ENCODE measurements at places on chromosomes 4 and X. TPM values are rescaled to one million over a fixed set of nuclear protein-coding genes. Genes with fewer than 3 reads are reported as not detected.

The IL2RG gene
- not detected for total RNA-seq

The HAUS7 gene
- total RNA-seq = 32.9 TPM

The MAGEB5 gene
- not detected for total RNA-seq

The HERC5 gene
- 3.1 TPM for total RNA-seq

The CCNA2 gene
- 4.2 TPM for total RNA-seq

The NUDT6 gene
- 21.1 TPM for total RNA-seq

The SLC9A7 gene
- 26.1 TPM for total RNA-seq

The ARHGAP24 gene
- 17.2 TPM for total RNA-seq

The MAGED4B gene
- total RNA-seq = 71.9 TPM

The COPS4 gene
- 33.3 TPM for total RNA-seq

The MAP7D2 gene
- 84.7 TPM for total RNA-seq

The CT83 gene
- not detected for total RNA-seq

The RBM47 gene
- total RNA-seq = 4.6 TPM

The HDAC8 gene
- 44.2 TPM for total RNA-seq

The CXCR3 gene
- total RNA-seq = not detected

Measured in dorsolateral prefrontal cortex (tissue), 122 donors.